PC-3 (cell line): ENCODE measurements at places on chromosomes 11 and 22. TPM values are rescaled to one million over a fixed set of nuclear protein-coding genes. Genes with fewer than 3 reads are reported as not detected.
A peak's percentile ranks its signal among the peaks of the same experiment; 100 is the strongest.

Gene CAPN5
- total RNA-seq: 6.3 and 7.7 TPM in 2 replicates

Gene PCNX3
- 53.6 and 69.9 TPM in 2 replicates for total RNA-seq

Gene CD82
- 4.3 and 5.0 TPM in 2 replicates for total RNA-seq

Gene RAPSN
- total RNA-seq: 0.23 TPM in 1 of 2 replicates, not detected in the other

- H3K27me3 ChIP-seq: no peaks in the 10 kb centered on the region
- H3K4me1 ChIP-seq: peaks cover 13% of the 10 kb centered on the region
- DNase-seq: no peak
- no peak overlapping the region for H3K4me3 ChIP-seq
Measured at GRCh38 chr22:22716136-22716665, 71.8 kb downstream of the GGTLC2 start.

DNA sequence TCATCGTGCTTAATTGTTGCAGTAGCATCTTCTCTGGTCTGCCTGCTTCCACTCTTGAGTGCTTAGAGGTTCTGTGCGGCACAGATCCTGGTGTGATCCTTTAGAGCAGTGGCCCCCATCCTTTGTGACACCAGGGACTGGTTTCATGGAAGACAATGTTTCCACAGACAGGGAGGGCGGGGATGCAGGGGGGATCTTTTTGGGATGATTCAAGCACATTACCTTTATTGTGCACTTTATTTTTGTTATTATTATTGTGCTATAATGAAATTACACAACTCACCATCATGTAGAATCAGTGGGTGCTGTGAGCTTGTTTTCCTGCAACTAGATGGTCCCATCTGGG is 76.8 kb upstream of the SHANK2 start:
- H3K27me3 ChIP-seq: no peaks in the 10 kb centered on the region
- H3K36me3 ChIP-seq: no peaks in the 10 kb centered on the region
- no peak for DNase-seq
- H3K4me3 ChIP-seq: no peak overlapping the region

GRCh38 chr11:92811341-92811740 is 158.1 kb upstream of the MTNR1B start:
- no peak overlapping the region for H3K4me3 ChIP-seq
- DNase-seq: no peak
- no peaks in the 10 kb centered on the region for H3K36me3 ChIP-seq
- H3K4me1 ChIP-seq: no peaks in the 10 kb centered on the region

Gene NRGN
- 15.5 and 20.3 TPM in 2 replicates for total RNA-seq

Gene GAS2
- not detected in 2 replicates for total RNA-seq

- H3K4me1 ChIP-seq: no peaks in the 10 kb centered on the region
- no peaks in the 10 kb centered on the region for H3K27me3 ChIP-seq
- H3K27ac ChIP-seq: no peak overlapping the region
- H3K4me3 ChIP-seq: no peak overlapping the region
- no peaks in the 10 kb centered on the region for H3K36me3 ChIP-seq
Measured at GRCh38 chr11:80163011-80163410, 722.2 kb upstream of the TENM4 start.

DNA sequence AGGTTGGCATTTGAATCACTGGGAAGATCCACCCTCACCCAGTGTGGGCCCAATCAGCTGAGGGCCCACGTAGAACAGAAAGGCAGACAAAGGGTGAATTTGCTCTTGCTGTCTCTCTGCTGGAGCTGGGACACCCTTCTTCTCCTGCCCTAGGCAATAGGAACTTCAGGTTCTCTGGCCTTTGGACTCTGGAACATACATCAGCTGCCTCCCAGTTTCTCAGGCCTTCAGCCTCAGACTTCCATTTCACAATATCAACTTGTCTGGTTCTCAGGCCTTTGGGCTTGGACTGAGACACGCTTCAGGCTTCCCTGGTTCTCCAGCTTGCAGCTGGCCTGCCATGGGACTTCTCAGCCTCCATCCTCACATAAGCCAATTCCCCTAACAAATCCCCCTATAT is 14.7 kb upstream of the ASRGL1 start:
- no peak for DNase-seq
- no peak overlapping the region for H3K27ac ChIP-seq
- H3K4me1 ChIP-seq: no peaks in the 10 kb centered on the region
- H3K36me3 ChIP-seq: no peaks in the 10 kb centered on the region

DNA sequence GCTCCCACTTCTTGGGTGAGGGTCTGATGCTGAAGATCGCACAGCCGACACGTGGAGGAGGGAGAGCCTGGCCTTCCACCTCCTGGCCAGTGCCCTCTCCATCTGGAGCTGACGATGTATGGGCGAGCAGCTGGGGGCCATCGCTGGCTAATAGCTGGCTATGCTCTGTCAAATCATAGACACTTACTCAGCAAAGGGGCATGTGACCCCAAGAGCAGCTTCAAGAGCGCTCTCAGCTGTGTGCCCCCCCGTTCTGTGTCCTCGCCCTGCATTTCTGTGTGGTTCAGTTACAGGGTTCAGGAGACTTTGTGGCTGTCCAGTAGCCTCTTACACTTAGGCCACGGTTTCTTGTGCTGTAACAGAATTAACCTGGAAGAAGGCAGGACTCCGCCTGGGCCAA is 26.4 kb downstream of the FBLN1 start:
- H3K4me3 ChIP-seq: no peak overlapping the region
- H3K4me1 ChIP-seq: no peaks in the 10 kb centered on the region
- no peaks in the 10 kb centered on the region for H3K36me3 ChIP-seq
- H3K27ac ChIP-seq: no peak overlapping the region

- H3K27me3 ChIP-seq: no peaks in the 10 kb centered on the region
- H3K36me3 ChIP-seq: no peaks in the 10 kb centered on the region
- no peak overlapping the region for H3K4me3 ChIP-seq
- no peak overlapping the region for H3K27ac ChIP-seq
- no peaks in the 10 kb centered on the region for H3K4me1 ChIP-seq
- DNase-seq: no peak
Measured at GRCh38 chr11:99199341-99199740, 178.6 kb downstream of the CNTN5 start.

DNA sequence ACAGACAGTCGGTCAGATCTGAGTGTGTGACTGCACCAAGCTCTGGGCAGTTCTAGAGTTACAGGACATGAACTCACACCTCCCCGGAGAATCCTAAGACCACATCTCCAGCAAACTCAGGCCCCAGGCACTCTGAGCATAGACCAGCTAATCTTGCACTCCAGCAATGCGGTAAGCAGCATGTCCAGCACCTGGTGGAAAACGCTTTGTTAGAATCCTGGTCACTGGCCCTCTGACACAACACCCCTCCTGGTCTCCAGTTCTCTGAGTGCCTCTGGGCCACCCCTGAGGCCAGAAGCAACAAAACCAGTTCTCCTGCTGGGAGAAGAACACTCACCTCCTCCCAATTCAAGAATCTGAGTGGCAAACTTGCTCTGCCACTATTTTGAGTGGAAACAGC is 82.7 kb upstream of the TMEM45B start:
- H3K27me3 ChIP-seq: no peaks in the 10 kb centered on the region
- H3K4me3 ChIP-seq: no peak overlapping the region
- H3K27ac ChIP-seq: peak overlapping the region; percentile 13; the same call in 1 of the 2 replicates
- DNase-seq: peak; percentile 66
- H3K36me3 ChIP-seq: no peaks in the 10 kb centered on the region

DNA sequence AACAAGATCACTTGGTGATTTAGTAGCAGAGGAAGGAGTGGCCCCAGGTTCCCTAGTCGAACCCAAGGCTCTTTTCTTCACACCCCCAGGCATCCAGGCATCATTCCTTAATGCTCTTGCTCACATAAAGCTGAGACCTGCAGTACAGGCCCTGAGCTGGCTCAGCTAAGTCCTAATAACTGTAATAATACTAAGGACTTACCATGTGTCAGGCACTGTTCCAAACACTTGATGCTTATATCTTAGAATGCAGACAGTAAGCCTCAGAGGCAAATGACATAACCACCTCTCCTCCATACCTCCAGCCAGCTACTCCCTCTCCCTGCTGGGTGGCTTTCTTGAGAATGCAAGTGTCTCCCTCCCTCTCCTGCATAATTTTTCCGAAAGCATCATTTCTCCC is 33.2 kb downstream of the ANKK1 start:
- H3K27me3 ChIP-seq: peaks cover 6% of the 10 kb centered on the region; the same call in 1 of the 2 replicates
- no peak for DNase-seq
- no peak overlapping the region for H3K27ac ChIP-seq
- no peaks in the 10 kb centered on the region for H3K36me3 ChIP-seq

- no peak overlapping the region for H3K4me3 ChIP-seq
- no peak overlapping the region for H3K27ac ChIP-seq
- no peak for DNase-seq
- H3K4me1 ChIP-seq: peaks cover 3% of the 10 kb centered on the region; the same call in 1 of the 2 replicates
Measured at GRCh38 chr11:3153291-3153861, 11.7 kb downstream of the OSBPL5 start.

- peaks cover 33% of the 10 kb centered on the region for H3K4me1 ChIP-seq
- no peak for DNase-seq
- H3K4me3 ChIP-seq: peak overlapping the region; percentile 73
- no peaks in the 10 kb centered on the region for H3K27me3 ChIP-seq
- no peak overlapping the region for H3K27ac ChIP-seq
Measured at GRCh38 chr22:31083377-31083768, 2.3 kb downstream of the SMTN start.

GRCh38 chr11:43504316-43504950 is 145.7 kb downstream of the TTC17 start:
- peak; percentile 53 for DNase-seq
- H3K27me3 ChIP-seq: 0 out of 2 replicates have a peak, but pooled peaks cover 3% of the 10 kb centered on the region
- H3K36me3 ChIP-seq: no peaks in the 10 kb centered on the region

GRCh38 chr11:75954039-75954438 is 139.0 kb downstream of the UVRAG start:
- H3K27ac ChIP-seq: peak overlapping the region; percentile 21
- H3K4me3 ChIP-seq: no peak overlapping the region
- no peaks in the 10 kb centered on the region for H3K36me3 ChIP-seq

DNA sequence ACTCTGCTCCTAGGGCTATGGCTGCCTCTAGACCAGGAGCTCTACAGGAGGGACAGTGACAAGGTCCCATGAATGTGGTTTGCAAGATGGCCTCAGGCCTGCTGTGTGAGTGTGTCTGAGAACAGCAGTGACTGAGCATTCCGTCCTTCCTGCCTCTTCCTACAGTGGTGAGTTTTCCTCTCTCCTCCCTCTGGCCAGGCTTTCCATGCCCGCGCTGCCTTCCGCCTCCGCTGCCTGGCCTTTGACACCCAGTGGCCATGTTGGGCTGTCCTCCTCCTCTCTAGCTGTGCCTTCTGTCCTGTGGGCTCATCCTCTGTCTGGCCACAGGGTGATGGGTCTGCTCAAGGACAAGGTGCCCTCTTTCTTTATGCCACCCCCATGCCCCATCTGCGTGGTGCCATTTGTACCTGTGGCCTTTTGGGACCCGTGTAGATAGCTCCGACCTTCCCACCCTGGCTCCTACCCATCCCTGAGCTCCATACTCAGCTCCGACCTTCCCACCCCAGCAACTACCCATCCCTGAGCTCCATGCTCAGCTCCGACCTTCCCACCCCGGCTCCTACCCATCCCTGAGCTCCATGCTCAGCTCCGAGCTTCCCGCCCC is 970.4 kb downstream of the BRD1 start:
- H3K36me3 ChIP-seq: no peaks in the 10 kb centered on the region
- no peak overlapping the region for H3K4me3 ChIP-seq
- DNase-seq: no peak
- no peaks in the 10 kb centered on the region for H3K4me1 ChIP-seq
- no peak overlapping the region for H3K27ac ChIP-seq

- peaks cover 3% of the 10 kb centered on the region; the same call in 1 of the 2 replicates for H3K36me3 ChIP-seq
- peak overlapping the region; percentile 31 for H3K27ac ChIP-seq
- peaks cover 52% of the 10 kb centered on the region for H3K4me1 ChIP-seq
- H3K4me3 ChIP-seq: no peak overlapping the region
Measured at GRCh38 chr11:113667801-113668200, 38.3 kb downstream of the TMPRSS5 start.

Gene HBD
- total RNA-seq: not detected in 2 replicates

DNA sequence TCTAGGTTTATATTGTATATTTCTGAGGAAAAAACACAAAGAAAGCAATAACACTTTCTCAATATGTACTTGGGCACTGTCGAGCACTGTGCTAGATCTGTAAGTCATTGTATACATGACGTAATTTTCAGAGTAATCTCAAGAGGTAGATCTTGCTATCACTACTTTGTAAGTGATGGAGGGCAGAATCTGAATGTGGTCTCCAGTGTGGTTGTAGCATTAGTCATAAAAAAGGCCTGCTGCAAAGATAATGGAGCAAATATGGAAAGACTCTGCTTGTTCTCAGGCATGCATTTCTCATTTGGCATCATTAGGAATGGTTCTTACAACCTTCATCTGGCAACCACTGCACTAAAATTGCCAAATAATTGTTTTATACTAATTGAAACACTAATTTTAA is 419.8 kb upstream of the CCDC179 start:
- H3K4me3 ChIP-seq: no peak overlapping the region
- H3K27me3 ChIP-seq: no peaks in the 10 kb centered on the region
- H3K4me1 ChIP-seq: no peaks in the 10 kb centered on the region
- DNase-seq: no peak

Gene MMP27
- total RNA-seq: not detected in 2 replicates

Gene CCDC73
- total RNA-seq: 0.04 TPM in 1 of 2 replicates, not detected in the other
